ENCODE measurements at places on chromosomes 1 and 21. TPM values are rescaled to one million over a fixed set of nuclear protein-coding genes. Genes with fewer than 3 reads are reported as not detected.

The DESI2 gene
- 14.6 TPM for total RNA-seq

The SLC9C2 gene
- not detected for total RNA-seq

The BSND gene
- 0.14 TPM for total RNA-seq

The PROX1 gene
- 101 TPM for total RNA-seq

The KRTAP20-1 gene
- not detected for total RNA-seq

The SYDE2 gene
- 4.8 TPM for total RNA-seq

DNA sequence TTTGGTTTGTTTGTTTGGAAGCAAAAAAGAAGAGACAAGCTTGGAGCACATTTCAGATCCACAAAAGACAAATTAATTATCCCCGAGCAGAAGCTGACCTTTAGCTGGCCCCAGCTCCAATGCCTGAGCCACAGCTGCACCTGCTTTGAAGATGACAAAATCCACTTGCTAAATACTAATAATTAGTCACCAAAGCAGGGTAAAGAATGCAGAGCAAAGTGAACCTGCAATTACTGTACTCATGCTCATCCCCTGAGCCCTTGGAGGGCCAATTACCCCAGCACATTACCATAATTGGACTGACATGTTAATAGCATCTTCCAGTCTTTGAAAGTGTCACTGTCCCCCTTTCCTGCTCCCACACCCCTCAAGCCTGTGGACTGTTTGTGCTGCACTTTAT, 38.2 kb upstream of the KCND3 start:
- H3K36me3 ChIP-seq = no peaks in the 10 kb centered on the region
- H3K4me3 ChIP-seq = no peak overlapping the region
- H3K4me1 ChIP-seq = no peaks in the 10 kb centered on the region
- H3K27me3 ChIP-seq = no peaks in the 10 kb centered on the region
- H3K27ac ChIP-seq = no peak overlapping the region
- no peak for DNase-seq

- no peaks in the 10 kb centered on the region for H3K27me3 ChIP-seq
- no peaks in the 10 kb centered on the region for H3K4me1 ChIP-seq
- DNase-seq = no peak
- no peak overlapping the region for H3K4me3 ChIP-seq
Measured at GRCh38 chr1:11822091-11822490, 16.1 kb downstream of the CLCN6 start.

- no peak for DNase-seq
- H3K4me3 ChIP-seq = no peak overlapping the region
- H3K36me3 ChIP-seq = no peaks in the 10 kb centered on the region
- H3K4me1 ChIP-seq = no peaks in the 10 kb centered on the region
Measured at GRCh38 chr1:81437213-81437612, 363.5 kb upstream of the ADGRL2 start.

GRCh38 chr21:29638138-29638537, 301.7 kb downstream of the GRIK1 start:
- no peaks in the 10 kb centered on the region for H3K4me1 ChIP-seq
- no peaks in the 10 kb centered on the region for H3K36me3 ChIP-seq
- no peak for DNase-seq
- H3K27ac ChIP-seq = no peak overlapping the region
